Epithelial cell of prostate (primary cell): ENCODE measurements at places on chromosomes 6 and 20.

DNA sequence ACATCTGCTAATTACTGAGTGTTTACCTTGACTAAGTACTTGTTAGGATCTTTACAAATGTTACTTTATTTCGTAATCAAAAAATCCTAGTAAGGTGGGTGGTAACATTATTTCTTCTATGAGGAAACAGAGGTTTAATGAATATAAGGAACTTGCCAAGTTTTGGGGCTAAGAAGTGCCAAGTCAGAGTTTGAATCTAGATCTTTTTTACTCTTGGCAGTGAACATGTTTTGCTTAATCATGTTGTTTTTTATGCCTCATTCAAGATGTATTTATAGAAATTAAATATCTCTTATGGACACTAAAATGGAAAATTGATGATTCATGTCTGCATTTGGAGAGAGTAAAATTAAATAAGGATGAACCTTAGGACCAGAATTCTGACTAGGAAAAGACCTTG is 393.7 kb downstream of the UTRN start:
- no peak for DNase-seq

DNA sequence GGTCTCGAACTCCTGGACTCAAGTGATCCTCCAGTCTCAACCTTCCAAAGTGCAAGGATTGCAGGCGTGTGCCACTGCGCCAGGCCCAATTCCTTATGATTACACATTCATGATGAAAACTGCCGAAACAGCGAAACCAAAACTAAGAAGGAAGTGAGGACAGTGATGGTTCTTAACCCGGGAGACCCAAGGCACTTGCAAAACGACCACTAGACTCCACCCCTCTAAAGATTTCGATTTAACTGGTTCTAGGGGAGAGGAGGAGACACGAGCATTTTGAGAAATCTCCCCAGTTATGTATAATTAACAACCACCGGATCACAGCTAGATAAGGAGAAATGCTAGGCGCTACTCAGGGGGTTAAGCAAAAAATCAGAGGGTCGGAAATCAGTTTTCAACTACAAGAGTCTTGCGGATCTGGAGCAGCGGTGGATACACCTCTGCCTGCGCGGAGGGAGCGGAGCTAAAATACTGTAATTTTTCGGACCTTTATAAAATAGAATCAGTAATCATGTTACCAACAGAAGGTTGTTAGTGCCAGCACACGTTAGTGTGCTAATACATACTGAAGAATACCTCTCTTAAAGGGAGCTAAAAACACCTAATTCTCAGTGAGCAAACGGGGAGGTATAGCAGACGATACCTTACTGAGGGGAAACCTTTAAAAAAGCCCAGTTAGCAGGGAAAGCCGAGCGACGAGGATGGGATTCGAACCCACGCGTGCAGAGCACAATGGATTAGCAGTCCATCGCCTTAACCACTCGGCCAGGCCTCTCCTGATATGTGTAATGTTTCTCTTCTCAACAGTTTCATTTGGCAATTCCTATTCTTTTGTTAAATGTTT is 60.0 kb upstream of the BTN3A2 start:
- no peak for DNase-seq

DNA sequence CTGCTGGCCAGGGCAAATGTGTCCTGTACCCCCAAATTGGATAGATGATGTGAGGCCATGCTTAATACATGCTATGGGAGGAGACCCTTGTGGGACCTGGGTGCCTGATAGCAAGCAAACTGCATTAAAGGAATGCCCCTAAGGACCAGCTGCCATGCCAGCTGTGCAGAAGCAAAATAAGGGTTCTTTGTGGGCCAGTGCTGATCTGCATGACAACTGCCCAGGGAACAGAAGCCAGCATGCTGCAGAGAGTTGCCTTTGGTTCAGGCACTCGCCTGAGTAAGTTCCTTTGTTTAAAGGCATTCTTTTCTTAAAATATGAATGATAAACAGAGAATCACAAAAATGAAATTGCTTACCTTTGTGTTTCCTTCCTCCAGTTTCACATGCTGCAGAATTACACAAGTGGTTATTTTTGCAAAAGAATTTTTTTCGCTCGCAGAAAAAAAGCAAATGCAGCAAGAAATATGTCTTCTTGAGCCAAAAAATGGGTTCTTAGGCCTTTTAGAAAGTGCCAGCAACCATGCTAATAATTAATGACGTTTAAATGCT is 6.9 kb upstream of the SYNDIG1 start:
- no peak for DNase-seq

DNA sequence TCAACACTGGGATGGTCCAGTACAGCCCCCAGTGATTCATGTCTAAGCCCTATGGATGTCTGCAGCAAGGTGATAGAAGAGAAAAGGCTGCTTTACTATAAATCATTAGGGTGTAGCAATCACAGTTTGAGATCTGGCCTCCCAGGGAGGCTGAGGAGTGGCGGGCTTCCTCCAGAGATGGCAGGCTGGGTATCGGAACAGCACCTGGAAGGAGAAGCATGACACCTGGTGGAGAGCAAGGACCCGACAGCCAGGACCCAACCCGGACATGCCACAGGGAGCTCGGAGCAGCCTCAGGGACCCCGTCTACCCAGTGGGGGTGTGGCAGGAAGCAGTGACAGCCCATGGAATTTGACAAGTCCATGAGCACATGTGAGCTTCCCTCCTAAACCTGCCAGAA is 114.8 kb upstream of the CD93 start:
- no peak for DNase-seq

GRCh38 chr6:167799033-167799821 is 27.5 kb upstream of the AFDN start:
- DNase-seq, result no peak

- DNase-seq, result no peak
These were observed 9.8 kb upstream of the CBFA2T2 start for GRCh38 chr20:33480048-33480447.

- DNase-seq, result no peak
These were observed 92.7 kb downstream of the LY86 start for GRCh38 chr6:6681075-6681849.

- DNase-seq, result peak; percentile 84
These were observed 172.5 kb upstream of the JARID2 start for GRCh38 chr6:15073344-15073789.

DNA sequence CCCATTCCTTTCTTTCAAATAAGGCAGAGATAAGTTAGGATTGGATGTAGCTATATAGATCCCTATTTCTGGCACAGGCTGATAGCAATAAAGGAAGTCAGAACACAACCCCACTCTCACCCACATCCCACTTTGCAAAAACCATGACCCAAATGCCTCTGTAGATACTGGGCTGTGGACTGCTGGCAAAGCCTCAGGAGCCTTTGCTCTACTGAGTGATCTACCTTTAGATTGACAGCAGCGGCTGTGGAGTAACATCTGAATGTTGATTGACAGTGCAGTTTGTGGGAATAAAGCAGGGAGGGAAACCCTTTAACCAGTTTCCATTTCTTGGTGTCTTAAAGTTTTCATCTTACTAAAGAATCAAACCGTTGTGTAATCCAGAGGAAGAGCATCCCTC is 6.7 kb upstream of the TMEM30A start:
- DNase-seq, result no peak
